WTC11 (cell line): ENCODE measurements at places on chromosomes 12 and 14. TPM values are rescaled to one million over a fixed set of nuclear protein-coding genes. Genes with fewer than 3 reads are reported as not detected.

CATSPERB gene
- total RNA-seq, result 0.11 TPM in 2 of 3 replicates, not detected in the other

FIGNL2 gene
- total RNA-seq, result 9.9 to 10.3 TPM (median 10.0 TPM) in 3 replicates

C1QL4 gene
- total RNA-seq, result 0.92 to 1.2 TPM (median 1.2 TPM) in 3 replicates

BDKRB2 gene
- total RNA-seq, result 0.17 to 0.30 TPM (median 0.18 TPM) in 3 replicates

MIP gene
- not detected in 3 replicates for total RNA-seq

LRRK2 gene
- 0.23 to 0.46 TPM (median 0.46 TPM) in 3 replicates for total RNA-seq

SPIC gene
- total RNA-seq, result not detected in 3 replicates

TMTC2 gene
- total RNA-seq, result 5.9 to 6.4 TPM (median 6.4 TPM) in 3 replicates

USP44 gene
- 93.4 to 120 TPM (median 116 TPM) in 3 replicates for total RNA-seq

DHRS2 gene
- 1.8 to 4.5 TPM (median 1.8 TPM) in 3 replicates for total RNA-seq

PPFIA2 gene
- total RNA-seq, result 0.92 to 1.8 TPM (median 1.1 TPM) in 3 replicates

PTPN21 gene
- 7.5 to 9.4 TPM (median 9.1 TPM) in 3 replicates for total RNA-seq

DNA sequence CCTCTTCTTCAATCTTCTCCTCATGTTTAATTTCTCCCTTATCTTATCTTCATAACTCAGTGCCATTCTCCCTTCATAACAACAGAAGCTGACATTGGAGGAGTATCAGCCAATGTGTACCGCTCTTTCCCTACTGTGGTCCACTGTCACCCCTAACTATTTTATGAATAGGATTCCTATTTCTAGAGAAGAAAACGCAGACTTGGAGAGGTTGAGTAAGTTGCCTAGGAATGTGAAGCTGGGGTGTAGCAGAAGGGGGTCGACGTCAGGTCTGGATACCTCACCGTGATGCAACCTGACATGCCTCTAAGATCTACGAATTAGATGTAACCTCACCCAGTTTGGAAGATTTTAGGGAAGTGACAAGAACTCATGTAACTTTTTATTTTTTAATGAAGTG is 17.1 kb downstream of the LMO3 start:
- no peak for DNase-seq
- no peak overlapping the region for H3K4me3 ChIP-seq
- peaks cover 17% of the 10 kb centered on the region for H3K4me1 ChIP-seq
- H3K27me3 ChIP-seq, result no peaks in the 10 kb centered on the region
- H3K27ac ChIP-seq, result no peak overlapping the region

- H3K36me3 ChIP-seq, result no peaks in the 10 kb centered on the region
- DNase-seq, result no peak
Observed at GRCh38 chr14:55746558-55746957, 166.6 kb downstream of the KTN1 start.

GRCh38 chr12:131242741-131243496 is 289.2 kb downstream of the ADGRD1 start:
- H3K27me3 ChIP-seq, result peaks cover 15% of the 10 kb centered on the region
- H3K4me3 ChIP-seq, result no peak overlapping the region
- peaks cover 8% of the 10 kb centered on the region for H3K36me3 ChIP-seq
- peaks cover 2% of the 10 kb centered on the region for H3K4me1 ChIP-seq

GRCh38 chr12:120213758-120214157 is 12.8 kb upstream of the RPLP0 start:
- DNase-seq, result no peak
- peaks cover 42% of the 10 kb centered on the region for H3K36me3 ChIP-seq
- no peak overlapping the region for H3K27ac ChIP-seq
- no peaks in the 10 kb centered on the region for H3K27me3 ChIP-seq
- peaks cover 8% of the 10 kb centered on the region for H3K4me1 ChIP-seq

GRCh38 chr14:88233915-88234314 is 89.2 kb downstream of the KCNK10 start:
- no peak overlapping the region for H3K27ac ChIP-seq
- peak; percentile 53 for DNase-seq
- H3K27me3 ChIP-seq, result no peaks in the 10 kb centered on the region; the same call in 1 of the 2 replicates
- H3K4me3 ChIP-seq, result no peak overlapping the region
- H3K36me3 ChIP-seq, result no peaks in the 10 kb centered on the region

GRCh38 chr12:46400406-46400805 is 27.8 kb upstream of the SLC38A2 start:
- peaks cover 12% of the 10 kb centered on the region for H3K27me3 ChIP-seq
- H3K36me3 ChIP-seq, result peaks cover 52% of the 10 kb centered on the region

- no peak for DNase-seq
- H3K4me3 ChIP-seq, result no peak overlapping the region
- peaks cover 61% of the 10 kb centered on the region for H3K4me1 ChIP-seq
- H3K27ac ChIP-seq, result peak overlapping the region; percentile 39; the same call in 1 of the 2 replicates
- no peaks in the 10 kb centered on the region for H3K27me3 ChIP-seq
- H3K36me3 ChIP-seq, result no peaks in the 10 kb centered on the region
Observed at GRCh38 chr14:100398044-100398443, 74.9 kb downstream of the SLC25A47 start.

DNA sequence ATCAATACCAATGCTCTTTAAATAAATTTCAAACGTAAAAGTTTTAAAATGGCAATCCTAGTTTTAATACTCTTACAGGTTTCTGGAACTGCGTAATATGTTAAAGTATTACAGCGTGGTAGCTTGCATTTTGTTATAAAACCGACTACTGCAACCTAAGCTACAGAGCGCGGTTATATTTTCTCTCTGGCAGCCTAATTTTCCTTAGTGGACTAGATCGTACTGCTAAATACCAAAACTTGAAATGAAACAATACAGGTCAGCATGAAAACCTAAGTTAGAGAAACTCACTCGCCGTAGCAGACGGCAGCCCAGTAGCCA is 1.2 kb downstream of the CCDC92 start:
- H3K27ac ChIP-seq, result peak overlapping the region; percentile 44; the same call in 1 of the 2 replicates
- H3K4me1 ChIP-seq, result peaks cover 23% of the 10 kb centered on the region
- peak overlapping the region; percentile 60 for H3K4me3 ChIP-seq
- H3K36me3 ChIP-seq, result peaks cover 12% of the 10 kb centered on the region

DNA sequence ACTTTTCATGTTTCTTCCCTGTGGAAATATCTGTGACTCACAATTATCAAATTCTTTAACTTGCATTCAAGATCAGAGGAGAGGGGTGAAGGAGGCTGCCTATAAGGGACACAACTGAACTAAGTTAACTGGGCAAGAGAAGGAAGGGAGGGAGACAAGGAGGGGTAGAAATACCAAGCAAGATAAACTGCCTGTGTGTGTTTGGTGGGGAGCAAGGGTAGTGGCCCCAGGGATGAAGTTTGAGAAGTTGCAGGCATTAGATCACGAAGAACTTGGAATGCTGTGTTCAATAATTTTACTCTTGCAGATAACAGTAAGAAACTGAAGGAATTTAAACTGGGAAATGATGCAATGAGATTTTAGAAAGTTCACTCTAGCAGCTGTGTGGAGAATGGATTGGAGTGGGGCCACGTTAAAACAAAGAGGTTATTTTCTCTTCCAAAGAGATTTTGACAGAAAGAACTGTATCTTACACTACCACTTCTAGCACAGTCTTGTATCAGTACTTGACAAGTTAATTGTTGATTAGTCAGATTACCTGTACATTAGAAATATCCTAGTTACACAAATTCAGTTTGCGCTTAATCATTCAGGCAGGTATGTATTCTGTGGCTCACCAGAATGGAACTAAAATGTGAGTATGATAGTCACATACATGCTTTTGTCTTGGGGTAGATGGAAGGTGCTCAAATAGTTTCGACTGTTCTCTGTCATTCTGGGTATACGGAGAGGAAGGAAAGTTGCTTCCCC is 7.4 kb downstream of the PKP2 start:
- H3K4me3 ChIP-seq, result no peak overlapping the region
- no peak for DNase-seq
- peaks cover 55% of the 10 kb centered on the region for H3K4me1 ChIP-seq
- H3K27ac ChIP-seq, result peak overlapping the region; percentile 38
- 0 out of 2 replicates have a peak, but pooled peaks cover 3% of the 10 kb centered on the region for H3K36me3 ChIP-seq
- H3K27me3 ChIP-seq, result no peaks in the 10 kb centered on the region

GRCh38 chr12:52423661-52424500 is 10.3 kb downstream of the KRT75 start:
- H3K4me3 ChIP-seq, result no peak overlapping the region
- no peaks in the 10 kb centered on the region for H3K36me3 ChIP-seq
- H3K4me1 ChIP-seq, result peaks cover 5% of the 10 kb centered on the region; the same call in 1 of the 2 replicates
- H3K27ac ChIP-seq, result no peak overlapping the region
- DNase-seq, result no peak
- H3K27me3 ChIP-seq, result peaks cover 2% of the 10 kb centered on the region

- peaks cover 68% of the 10 kb centered on the region for H3K36me3 ChIP-seq
- H3K4me3 ChIP-seq, result no peak overlapping the region
- H3K27me3 ChIP-seq, result no peaks in the 10 kb centered on the region
- H3K27ac ChIP-seq, result no peak overlapping the region
Observed at GRCh38 chr12:132942611-132943010, 13.5 kb downstream of the ZNF605 start.

DNA sequence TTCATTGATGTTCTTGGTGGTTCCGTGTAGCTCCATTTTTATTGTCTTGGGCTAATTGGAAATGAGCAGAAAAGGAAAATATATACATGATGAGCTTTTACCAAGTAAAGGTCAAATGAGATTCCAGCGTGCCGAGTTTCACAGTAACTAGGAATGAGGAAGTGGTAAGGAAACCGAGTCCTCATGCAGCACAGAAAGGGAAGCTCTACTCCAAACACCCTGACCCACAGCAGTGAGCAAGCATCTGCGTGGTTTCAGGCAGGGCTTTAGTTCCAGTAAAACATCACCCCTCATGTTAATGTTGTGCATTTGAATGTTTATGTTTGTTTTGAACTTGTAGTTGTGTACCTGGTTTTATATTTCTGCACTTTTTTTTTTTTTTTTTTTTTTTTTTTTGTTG is 208.0 kb downstream of the SLC41A2 start:
- peak overlapping the region; percentile 88 for H3K27ac ChIP-seq
- H3K4me1 ChIP-seq, result peaks cover 59% of the 10 kb centered on the region
- H3K27me3 ChIP-seq, result no peaks in the 10 kb centered on the region
- peak overlapping the region; percentile 14; the same call in 1 of the 2 replicates for H3K4me3 ChIP-seq
- H3K36me3 ChIP-seq, result no peaks in the 10 kb centered on the region

- H3K4me1 ChIP-seq, result peaks cover 16% of the 10 kb centered on the region
- DNase-seq, result no peak
- H3K4me3 ChIP-seq, result no peak overlapping the region
- no peak overlapping the region for H3K27ac ChIP-seq
Observed at GRCh38 chr12:96578526-96579125, 89.2 kb downstream of the CFAP54 start.

DNA sequence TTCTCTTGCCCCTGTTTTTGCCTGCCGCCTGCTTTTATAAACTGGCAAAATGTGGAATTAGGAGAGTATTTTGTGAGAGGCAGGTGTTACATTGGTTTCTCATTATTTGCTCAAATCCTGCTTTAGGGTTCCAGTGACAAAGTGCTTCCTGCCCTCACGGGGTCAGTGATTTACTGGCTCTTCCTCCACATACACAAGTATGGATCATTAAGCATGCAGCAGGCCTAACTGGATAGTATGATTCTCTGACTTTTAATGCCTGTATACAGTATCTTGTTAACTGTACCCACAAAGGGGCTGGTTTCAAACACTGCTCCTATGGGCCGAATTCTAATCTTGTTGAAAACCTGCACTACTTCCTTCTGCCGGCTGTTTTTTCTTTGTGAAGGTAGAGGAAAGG is 63.2 kb downstream of the PTCSC3 start:
- no peak overlapping the region for H3K27ac ChIP-seq
- no peaks in the 10 kb centered on the region; the same call in 1 of the 2 replicates for H3K27me3 ChIP-seq
- H3K36me3 ChIP-seq, result no peaks in the 10 kb centered on the region
- DNase-seq, result no peak
- no peak overlapping the region for H3K4me3 ChIP-seq

- no peak overlapping the region for H3K4me3 ChIP-seq
- H3K27me3 ChIP-seq, result no peaks in the 10 kb centered on the region
- H3K4me1 ChIP-seq, result peaks cover 32% of the 10 kb centered on the region
- H3K36me3 ChIP-seq, result peaks cover 6% of the 10 kb centered on the region
- no peak overlapping the region for H3K27ac ChIP-seq
Observed at GRCh38 chr14:70916799-70917198, 9.5 kb downstream of the PCNX1 start.

- peaks cover 8% of the 10 kb centered on the region for H3K4me1 ChIP-seq
- peak overlapping the region; percentile 36 for H3K27ac ChIP-seq
- H3K27me3 ChIP-seq, result no peaks in the 10 kb centered on the region
Observed at GRCh38 chr14:73140811-73141323, 4.6 kb downstream of the PSEN1 start.

DNA sequence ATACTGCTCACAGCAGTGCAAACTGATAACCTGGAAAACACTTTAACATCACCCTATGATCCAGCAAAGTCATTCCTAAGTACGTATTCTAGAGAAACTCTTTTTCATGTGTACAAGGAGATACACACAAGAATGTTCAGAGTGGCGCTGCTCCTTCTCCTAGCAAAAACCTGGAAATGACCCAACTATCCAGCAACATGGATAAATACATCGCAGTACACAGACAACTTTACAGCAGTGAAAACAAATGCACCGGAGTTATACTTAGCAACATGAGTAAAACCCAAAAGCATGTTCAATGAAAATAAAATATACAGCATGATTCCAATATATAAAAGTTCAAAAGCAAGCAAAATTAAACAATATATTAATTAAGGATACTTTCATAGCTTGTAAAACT is 18.7 kb downstream of the SART3 start:
- no peaks in the 10 kb centered on the region for H3K4me1 ChIP-seq
- H3K27ac ChIP-seq, result no peak overlapping the region; the same call in 1 of the 2 replicates
- H3K36me3 ChIP-seq, result peaks cover 56% of the 10 kb centered on the region
- no peaks in the 10 kb centered on the region for H3K27me3 ChIP-seq

- H3K27ac ChIP-seq, result no peak overlapping the region
- peaks cover 12% of the 10 kb centered on the region for H3K4me1 ChIP-seq
- peaks cover 5% of the 10 kb centered on the region; the same call in 1 of the 2 replicates for H3K36me3 ChIP-seq
- no peak for DNase-seq
Observed at GRCh38 chr14:103131580-103131979, 8.3 kb downstream of the TNFAIP2 start.

- H3K4me3 ChIP-seq, result no peak overlapping the region
- no peaks in the 10 kb centered on the region for H3K27me3 ChIP-seq
- H3K4me1 ChIP-seq, result no peaks in the 10 kb centered on the region
- peaks cover 29% of the 10 kb centered on the region for H3K36me3 ChIP-seq
- DNase-seq, result no peak
- no peak overlapping the region for H3K27ac ChIP-seq
Observed at GRCh38 chr14:65038966-65039365, 52.3 kb downstream of the FNTB start.

DNA sequence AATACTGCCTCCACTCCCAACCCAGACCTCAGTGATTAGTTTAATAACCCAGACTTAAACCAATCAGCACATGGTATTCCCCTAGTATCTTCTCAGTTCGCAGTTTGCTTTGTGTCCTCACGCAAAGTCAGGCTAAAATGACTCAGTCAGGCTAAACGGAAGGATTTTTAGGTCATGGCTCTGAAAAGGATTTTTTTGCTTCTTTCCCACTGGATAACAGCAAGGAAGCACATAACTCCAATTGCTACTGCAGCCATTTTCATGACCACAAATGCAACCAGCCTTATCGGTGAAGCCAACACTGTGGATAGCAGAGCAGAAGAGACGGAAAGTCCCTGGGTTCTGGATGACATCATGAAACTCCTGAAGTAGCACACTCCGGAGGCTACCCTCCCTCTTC is 67.7 kb downstream of the ZC3H14 start:
- H3K36me3 ChIP-seq, result no peaks in the 10 kb centered on the region
- H3K4me3 ChIP-seq, result no peak overlapping the region
- no peak for DNase-seq
- no peaks in the 10 kb centered on the region; the same call in 1 of the 2 replicates for H3K4me1 ChIP-seq
- H3K27me3 ChIP-seq, result no peaks in the 10 kb centered on the region
- H3K27ac ChIP-seq, result no peak overlapping the region

GRCh38 chr12:1946296-1946695 is 27.8 kb upstream of the CACNA2D4 start:
- no peaks in the 10 kb centered on the region for H3K27me3 ChIP-seq
- DNase-seq, result no peak
- no peak overlapping the region for H3K4me3 ChIP-seq
- H3K4me1 ChIP-seq, result peaks cover 5% of the 10 kb centered on the region

- DNase-seq, result no peak
- H3K4me3 ChIP-seq, result no peak overlapping the region
- H3K27me3 ChIP-seq, result no peaks in the 10 kb centered on the region
Observed at GRCh38 chr12:87511371-87511770, 517.8 kb downstream of the C12orf50 start.
